Left cardiac atrium (tissue), 4 donors: ENCODE measurements at places on chromosomes 2 and 18. TPM values are rescaled to one million over a fixed set of nuclear protein-coding genes. Genes with fewer than 3 reads are reported as not detected.

DNA sequence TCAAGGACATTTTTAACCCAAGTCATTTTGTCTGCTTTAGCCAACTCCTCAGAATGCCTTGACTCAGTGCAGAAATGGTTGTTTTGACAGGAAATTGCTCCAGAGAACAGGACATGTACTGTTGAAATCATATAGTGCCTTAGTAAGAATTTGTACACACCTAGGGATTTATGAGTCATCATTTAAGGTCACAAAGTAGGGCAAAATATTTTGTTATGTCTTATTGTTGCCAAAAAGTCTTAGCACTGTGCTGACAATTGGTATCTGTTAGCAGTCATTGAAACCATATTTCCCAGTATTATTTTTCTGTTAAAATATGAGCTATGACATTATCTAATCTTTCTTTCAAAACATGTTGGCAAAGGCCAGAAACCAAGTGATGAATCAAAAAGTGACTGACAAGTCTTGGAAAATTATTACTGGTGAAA lies 104.5 kb downstream of the OSBPL6 start:
- no peak for DNase-seq

- DNase-seq = no peak
Observed at GRCh38 chr2:211928201-211928600, 610.4 kb downstream of the ERBB4 start.

DNA sequence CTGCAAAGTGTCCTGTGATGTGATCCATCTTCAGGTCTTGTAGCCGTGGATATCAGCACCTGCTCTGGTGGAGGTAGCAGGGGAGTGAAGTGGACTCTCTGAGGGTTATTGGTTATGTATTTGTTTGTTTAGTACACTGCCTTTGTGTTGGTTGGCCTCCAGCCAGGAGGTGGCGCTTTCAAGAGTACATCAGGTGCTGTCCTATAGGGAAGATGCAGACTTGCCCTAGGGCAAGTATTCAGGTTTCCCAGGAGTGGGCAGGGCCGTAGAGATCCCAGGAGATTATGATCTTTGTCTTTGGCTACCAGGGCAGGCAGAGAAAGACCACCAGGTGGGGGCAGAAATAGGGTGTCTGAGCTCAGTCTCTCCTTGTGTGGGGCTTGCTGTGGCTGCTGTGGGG lies 411.8 kb downstream of the SOX11 start:
- no peak for DNase-seq

- no peak for DNase-seq
Observed at GRCh38 chr2:50863218-50863617, 168.7 kb downstream of the NRXN1 start.

- no peak for DNase-seq
Observed at GRCh38 chr2:192559587-192559986, 364.9 kb upstream of the TMEFF2 start.

PLA2R1 gene
- 3.2 TPM for total RNA-seq

ASIC4 gene
- total RNA-seq = not detected
